SK-N-SH treated with all-trans-retinoic acid at 6 μM for 48 hours (cell line): ENCODE measurements at places on chromosomes 5 and 9.
A peak's percentile ranks its signal among the peaks of the same experiment; 100 is the strongest.

GRCh38 chr5:121982146-121982892 lies 20.5 kb downstream of the SRFBP1 start:
- ATAC-seq, result no peak

- ATAC-seq, result no peak
Measured at GRCh38 chr5:29367176-29367833, 1826.2 kb upstream of the CDH6 start.

DNA sequence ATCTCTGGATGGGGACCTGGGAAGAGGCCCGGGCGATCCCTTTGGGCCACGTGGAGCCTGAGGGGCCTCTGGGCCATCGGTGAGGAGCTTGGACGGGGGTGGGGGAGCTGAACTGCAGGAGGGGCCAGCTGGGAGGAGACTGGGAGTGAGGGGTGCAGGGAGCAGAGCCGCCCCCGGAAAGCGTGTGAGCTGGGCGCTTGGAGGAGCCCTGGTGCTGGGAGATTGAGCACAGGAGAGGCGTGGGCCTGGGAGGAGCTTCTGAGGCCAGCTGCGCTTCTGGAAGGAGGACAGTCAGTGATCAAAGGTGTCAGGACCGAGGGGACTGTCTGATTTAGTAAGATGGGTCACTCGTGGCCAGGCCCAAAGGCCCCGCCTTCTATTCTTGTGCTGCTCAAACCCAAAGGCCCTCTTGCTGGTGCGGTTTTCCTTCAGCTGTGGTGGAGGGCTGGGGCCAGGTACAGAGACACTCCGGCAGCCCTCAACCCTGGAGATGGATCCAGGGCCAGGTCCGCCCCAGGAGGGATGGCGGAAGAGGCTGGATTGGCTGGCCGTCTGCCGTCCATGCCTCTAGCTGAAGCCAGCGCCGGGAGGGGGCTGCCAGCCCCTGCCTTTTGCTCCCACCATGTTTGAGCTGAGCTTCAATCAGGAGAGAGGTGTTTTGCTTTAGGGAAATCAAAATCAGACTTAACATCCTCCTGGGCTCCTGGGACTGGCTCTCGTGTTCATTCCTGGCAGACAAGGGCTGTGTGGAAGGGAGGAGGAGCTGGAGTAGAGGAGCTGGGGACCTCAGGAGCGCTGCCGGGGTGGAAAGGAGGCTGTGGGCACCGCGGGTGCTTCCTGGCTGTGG lies 21.6 kb downstream of the NCS1 start:
- ATAC-seq, result peak; percentile 32

DNA sequence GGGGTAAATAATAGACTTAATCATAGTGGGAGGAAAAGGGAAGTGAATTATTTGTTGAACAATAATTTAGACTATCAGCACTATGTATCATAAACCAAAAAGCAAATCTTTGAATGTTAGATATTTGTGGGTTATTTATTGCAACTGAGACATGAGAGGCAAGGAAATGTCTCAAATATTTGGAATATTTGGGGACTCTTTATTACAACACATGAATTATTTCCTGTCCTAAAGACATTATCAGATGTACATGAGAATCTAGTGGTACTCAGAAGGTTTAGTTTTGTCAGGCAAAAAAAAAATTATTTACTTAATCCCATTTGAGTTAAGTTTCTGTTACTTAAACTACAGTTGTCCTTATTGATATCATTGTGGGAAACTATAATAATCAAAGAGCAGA lies 91.1 kb downstream of the TLR4 start:
- ATAC-seq, result no peak

- no peak for ATAC-seq
Measured at GRCh38 chr5:173946323-173946722, 42.6 kb upstream of the C5orf47 start.

DNA sequence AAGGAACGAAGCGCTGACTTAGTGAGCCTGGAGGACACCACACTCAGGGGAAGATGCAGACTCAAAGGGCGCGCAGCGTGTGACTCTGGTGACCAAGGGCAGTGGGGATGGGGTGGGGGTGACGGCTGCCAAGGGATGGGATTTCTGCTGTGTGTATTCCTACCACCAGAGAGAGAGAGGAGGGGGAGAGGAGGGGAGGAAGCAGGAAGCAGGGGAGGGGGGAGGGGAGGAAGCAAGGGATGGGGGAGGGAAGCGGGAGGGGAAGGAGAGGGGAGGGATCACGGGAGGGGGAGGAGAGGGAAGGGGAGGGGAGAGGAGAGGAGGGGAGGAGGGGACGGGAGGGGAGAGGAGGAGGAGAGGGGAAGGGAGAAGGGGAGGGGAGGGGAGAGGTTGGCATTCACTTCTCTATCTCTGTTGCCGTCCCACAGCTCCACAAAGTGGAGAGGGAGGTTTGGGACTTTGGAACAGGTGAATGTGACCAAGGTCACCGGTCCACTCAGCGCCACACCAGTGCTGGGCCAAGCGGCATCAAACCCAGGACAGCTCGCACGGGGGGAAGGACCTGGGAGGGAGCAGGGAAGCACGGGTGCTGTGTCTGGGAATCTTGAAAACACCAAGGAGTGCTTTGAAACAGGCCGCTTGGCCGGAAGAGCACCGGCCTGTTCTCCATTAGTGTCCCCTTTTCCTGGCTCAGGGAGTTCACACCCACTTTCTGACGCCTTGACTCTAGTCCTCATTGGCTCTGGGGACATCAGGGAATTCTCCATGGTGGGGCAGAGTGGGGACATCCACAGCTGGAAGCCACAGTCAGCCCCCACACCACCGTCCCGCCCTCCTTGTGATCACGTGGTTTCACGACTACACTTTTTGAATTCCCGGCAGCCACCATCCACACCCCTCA lies 77.4 kb downstream of the VAV2 start:
- ATAC-seq, result no peak

DNA sequence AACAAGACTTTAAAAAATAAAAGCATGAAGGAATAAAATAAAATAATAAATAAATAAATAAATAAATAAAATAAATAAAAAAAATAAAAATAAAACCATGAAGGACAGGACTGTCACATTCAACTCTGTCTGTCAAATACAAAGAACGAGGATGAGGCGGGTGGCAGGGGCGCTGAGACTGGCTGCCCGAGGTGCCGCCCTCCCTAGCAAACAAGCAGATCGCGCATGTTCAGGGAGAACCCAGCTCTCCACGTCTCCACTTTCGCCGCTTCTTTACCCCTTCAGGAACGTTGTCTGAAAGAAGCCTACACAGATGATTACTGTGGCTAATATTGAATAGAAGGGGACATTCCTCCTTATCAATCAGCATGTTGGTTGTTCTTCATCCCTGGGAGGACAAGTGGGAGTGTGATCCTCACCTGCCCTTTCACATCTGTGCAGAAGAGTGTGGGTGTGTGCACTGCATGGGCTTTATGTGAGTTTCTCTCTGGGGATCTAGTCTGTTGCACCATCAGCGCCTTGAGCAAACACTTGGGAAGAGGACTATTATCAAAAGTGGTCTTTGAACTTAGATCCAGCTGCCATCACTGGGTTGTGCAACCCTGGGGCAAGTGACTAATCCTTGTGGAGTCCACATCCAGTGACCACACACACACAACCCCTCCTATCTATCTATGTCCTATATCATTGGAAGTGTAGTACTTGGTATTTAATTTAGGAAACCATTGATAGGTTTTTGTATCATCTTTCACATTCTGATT lies 399.2 kb downstream of the IRX2 start:
- no peak for ATAC-seq

DNA sequence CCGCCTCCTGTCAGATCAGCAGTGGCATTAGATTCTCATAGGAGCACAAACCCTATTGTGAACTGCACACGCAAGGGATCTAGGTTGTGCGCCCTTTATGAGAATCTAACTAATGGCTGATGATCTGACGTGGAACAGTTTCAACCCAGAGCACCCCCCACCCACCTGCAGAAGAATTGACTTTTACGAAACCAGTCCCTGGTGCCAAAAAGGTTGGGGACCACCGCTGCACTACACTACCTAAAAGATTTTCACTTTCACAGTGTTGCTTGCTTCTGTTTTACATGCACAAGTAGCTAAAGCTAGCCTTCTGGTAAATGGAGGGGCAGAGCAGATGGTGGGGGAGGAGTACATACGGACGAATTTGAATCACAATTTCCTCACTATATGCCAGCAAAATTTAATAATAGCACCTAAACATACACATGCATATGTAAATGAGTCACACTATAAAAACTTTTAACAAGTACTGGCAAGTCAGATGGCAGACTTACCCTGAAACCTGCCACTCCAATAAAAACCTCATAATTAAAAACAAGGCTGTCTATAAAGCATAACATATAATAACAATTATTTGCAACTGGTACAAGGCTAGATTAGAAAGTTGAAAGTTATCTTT lies 24.0 kb upstream of the CDKN2B start:
- no peak for ATAC-seq

- ATAC-seq, result no peak
Measured at GRCh38 chr5:395921-396530, 47.0 kb upstream of the EXOC3 start.

GRCh38 chr9:135524130-135524861 lies 3.1 kb downstream of the LCN1 start:
- no peak for ATAC-seq

DNA sequence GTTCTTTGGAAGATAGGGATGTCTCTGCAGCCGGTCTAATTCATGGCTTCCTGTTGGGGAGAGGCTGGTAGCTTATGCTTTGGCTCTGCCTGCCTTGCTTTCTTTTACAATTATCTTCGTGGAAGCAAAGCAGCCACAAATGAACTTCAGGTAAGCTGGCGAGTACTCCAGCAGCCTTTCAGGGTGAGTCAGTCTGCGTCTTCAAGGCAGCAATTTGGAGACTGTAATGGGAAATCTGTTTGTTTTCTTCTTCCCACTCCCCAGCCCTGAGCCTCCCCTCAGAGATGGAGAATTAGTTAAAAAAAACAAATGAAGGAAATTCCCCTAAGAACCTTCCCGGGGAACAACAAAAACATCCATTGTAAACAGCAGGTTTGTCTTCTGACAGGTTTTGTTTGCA lies 100.1 kb downstream of the PSAT1 start:
- ATAC-seq, result no peak

DNA sequence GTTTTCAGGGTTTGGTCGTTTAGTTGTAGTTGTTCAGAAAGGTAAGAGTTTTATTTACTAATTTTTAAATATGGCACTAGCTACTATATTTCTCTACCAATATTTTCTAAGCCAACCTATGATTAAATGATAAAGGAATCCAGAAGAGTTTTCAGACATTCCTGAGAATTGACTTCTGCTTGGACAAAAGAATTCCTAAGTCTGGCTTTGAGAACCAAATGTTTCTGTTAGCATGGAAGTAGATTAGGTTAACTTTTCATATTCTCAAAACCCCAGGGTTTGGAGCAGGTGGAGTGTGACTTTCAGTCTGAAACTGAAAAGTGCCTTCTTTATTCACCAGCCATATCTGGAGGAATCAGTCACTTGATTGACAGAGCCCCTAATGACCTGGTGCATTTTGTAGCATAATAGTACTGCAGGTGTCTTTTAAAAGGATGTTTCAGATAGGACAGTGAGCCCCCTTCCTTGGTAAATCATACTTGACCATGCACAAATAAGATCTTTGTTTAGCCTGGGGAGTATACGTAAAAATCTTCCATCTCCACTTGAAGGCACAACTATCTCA lies 457.0 kb upstream of the ZNF462 start:
- peak; percentile 32; the same call in 1 of the 3 replicates for ATAC-seq

- ATAC-seq, result peak; percentile 99
Measured at GRCh38 chr5:145495741-145496140, 339.4 kb downstream of the PRELID2 start.

DNA sequence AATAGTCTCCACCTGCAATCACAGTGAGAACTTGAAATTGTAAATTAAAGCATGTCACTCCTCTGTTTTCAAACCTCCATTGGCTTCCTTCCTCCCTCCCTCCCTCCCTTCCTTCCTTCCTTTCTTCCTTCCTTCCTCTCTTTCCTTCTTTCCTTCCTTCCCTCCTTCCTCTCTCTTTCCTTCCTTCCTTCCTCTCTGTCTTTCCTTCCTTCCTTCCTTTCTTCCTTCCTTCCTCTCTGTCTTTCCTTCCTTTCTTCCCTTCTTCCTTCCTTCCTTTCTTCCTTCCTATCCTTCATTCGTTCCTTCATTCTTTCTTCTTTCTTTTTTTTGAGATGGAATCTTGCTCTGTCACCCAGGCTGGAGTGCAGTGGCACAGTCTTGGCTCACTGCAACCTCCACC lies 595.0 kb upstream of the ZNF608 start:
- ATAC-seq, result no peak

- peak; percentile 42 for ATAC-seq
Measured at GRCh38 chr9:19409401-19410194, 789 bp downstream of the ACER2 start.

GRCh38 chr9:22206833-22207232 lies 197.7 kb upstream of the CDKN2B start:
- no peak for ATAC-seq

DNA sequence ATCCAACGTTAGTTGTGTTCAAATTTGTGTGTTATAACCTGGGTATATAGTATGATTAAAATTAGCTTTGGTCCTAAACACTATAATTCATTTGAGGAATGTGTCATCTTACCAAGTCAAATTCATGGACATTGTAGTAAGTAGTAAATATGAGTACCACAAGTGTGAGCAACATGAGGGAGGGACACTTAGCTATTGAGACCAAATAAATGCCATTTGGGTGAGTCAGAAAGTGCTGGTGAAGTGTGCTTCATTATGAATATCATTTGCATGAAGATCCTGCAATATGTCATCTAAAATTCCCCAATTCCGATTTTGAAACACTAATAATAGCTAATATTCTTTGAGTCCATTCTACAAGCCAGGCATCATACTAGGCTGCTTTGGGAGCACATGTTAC lies 336.7 kb upstream of the KIF2A start:
- no peak for ATAC-seq

- peak; percentile 80 for ATAC-seq
Measured at GRCh38 chr9:91948597-91949391, 1.2 kb downstream of the ROR2 start.

- peak; percentile 100 for ATAC-seq
Measured at GRCh38 chr5:108727651-108728565, 19.8 kb upstream of the FER start.

- no peak for ATAC-seq
Measured at GRCh38 chr9:70170151-70170790, 88.5 kb upstream of the SMC5 start.

GRCh38 chr9:123763910-123764588 lies 165.9 kb downstream of the DENND1A start:
- ATAC-seq, result peak; percentile 90

DNA sequence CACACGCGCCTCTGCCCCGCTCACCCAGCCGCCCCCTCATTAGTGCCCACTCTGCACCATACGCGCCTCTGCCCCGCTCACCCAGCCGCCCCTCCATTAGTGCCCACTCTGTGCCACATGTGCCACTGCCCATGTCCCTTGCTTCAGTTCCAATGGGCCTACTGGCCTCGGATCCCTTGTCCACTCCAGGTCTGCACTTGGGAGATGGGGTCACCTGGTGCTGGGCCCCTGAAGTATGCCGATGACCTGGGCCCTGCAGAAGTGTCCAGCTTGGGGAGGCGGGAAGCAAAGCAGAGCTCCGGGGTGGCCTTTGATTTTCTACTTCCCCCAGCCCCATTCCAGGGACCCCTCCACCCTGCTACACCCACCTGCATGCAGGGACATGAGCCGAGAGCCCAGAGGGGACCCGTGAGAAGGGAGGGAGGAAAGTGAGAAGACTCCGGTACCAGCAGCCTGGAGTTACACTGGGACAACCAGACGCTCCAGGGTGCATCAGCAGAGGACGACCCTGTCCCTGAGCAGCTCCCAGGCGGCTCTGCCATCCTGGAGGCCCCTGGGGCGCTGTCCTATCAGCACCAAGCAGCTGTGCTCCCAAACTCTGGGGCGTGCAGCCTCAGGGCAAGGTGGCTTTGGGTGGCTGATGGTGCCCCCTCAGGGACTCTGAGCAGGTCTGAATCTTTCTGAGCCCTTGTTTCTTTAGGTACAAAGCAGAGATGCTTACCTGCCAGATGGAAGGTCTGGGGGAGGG lies 140.8 kb downstream of the RXRA start:
- ATAC-seq, result peak; percentile 76
